Gastroesophageal sphincter (tissue), 4 donors: ENCODE measurements at places on chromosomes 2 and 18. TPM values are rescaled to one million over a fixed set of nuclear protein-coding genes. Genes with fewer than 3 reads are reported as not detected.

- no peak for ATAC-seq
These were observed 208.0 kb downstream of the RBM43 start for GRCh38 chr2:151053661-151053990.

DNA sequence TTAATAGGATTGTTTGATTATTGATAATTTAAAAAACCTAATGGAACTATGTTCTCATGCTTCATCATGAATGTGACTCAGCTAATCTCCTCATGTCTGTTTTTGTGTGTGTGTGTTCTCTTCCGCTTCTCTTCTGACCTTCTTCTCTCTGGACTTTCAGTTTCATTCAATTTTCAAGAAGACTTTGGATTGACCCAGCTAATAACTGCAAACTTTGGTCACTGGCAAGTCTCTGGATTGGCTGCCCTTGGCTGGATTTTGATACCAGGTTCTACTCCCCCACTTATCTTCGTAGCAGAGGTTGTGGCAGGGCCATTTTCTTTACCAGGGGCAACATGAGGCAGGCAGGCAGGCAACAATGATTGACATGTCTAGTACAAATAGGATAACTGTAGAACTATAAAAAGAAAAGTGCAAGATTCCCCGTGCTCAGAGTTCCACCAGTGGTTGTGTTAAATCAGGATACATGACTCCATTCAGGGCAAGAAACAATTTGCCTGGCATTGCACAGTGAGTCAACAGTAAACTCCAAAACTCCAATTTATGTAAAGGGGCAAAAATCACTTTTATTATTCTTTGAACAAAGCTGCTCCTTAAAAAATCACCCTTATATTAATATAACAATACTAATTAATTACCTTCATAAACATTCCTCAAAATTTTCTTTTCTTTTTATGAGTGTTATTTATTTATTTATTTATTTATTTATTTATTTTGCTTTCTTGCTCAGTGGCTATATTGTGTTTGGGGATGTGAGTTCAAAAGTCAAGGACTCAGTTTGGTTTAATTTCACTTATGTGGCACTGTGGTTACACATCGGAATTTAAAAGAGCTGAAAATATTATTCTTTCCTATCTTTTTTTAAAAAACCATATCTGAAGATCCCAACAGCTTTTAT is 167.6 kb downstream of the RND3 start:
- no peak for ATAC-seq

DNA sequence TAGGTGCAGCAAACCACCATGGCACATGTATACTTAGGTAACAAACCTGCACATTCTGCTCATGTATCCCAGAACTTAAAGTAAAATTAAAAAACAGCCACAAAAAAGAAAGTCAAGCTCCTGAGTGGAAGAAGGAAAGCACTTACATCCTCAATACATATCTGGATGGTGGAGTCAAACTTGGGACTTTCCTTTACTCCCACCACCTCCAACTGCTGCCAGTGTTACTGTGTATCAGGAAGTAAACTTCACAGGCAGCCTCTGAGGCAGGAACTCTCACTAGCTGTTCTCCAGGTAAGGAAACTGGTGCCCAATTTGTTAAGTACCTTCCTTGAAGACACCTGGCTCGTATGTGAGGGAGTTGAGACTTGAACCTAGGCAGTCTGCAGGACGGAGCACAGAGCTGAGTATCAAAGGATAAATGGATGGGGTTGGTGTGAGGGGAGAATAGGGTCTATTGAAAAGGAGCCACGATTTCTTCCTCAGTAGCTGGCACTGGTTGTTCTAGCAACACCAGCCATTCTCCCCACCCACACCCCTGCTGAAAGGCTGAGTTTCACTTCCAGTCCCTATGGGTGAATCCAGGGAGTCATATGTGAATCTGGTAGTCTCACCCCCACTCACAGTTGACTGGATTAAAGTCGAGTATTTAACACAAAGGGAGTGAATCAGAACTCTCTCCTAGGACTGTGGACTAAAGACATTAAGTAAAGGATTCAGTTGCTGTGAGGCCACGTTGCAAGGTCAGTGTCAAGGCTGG is 50.0 kb upstream of the GPR39 start:
- ATAC-seq: no peak

- ATAC-seq: no peak
These were observed 67.2 kb upstream of the LRPPRC start for GRCh38 chr2:44063033-44063432.

- no peak for ATAC-seq
These were observed 38.2 kb downstream of the CRIM1 start for GRCh38 chr2:36393738-36394256.

DNA sequence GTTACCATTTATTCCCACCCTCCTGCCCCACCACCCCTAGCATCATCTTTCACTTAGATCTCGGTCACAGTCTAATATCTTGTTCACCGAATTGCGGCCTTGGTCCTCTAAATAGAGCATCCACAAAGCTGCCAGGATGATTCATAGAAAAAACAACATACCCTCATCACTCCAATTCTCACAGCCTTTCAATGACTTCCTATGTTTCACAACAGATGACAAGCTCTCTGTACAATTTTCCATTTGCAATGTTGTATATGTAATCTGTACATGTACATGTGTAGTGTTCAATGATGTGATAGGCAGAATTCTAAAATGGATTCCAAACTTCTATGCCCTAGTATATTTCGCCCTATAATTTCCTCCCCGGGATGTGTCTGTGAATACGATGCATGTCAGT is 675.6 kb upstream of the CELF4 start:
- no peak for ATAC-seq

DNA sequence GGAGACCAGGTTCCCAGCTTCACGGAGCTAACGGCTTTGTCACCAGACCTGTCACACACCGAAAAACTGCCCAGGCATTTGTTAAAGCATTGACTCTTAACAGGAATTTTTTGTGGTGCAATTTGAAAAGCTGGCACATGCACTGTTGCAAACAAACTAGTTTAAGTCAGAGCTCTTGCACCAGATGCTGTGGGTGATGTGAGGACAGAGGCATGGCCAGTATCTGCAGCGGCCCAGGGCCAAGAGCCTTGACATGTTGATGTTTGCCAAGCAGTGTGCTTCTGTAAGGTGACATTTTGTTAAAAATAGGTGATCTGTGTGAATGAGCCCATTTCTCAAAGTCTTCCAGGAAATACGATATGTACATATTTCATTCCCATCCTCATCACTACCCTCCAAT is 142.5 kb downstream of the MTCL1 start:
- ATAC-seq: peak; percentile 34

Gene RNF152
- 11.2 TPM for total RNA-seq

DNA sequence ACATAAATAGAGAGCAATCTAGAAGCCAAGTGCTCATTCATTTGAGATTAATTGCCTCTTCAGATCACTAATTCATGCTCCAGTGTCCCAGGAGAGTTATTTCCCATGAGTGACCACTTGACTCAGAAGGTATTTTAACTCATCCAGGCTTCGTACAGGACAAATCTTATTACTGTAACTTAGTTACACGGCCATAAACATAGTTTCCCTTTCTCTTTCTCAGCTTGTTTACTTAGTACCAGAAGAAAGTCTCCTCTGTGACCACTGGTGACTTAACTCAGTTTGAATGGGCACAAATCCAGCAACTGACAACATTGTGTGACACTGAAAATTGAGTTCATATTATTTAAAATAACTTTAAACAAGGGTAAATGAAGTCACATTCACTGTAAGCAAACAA is 25.3 kb downstream of the MMADHC start:
- ATAC-seq: no peak

- no peak for ATAC-seq
These were observed 91.3 kb downstream of the FAM117B start for GRCh38 chr2:202726070-202726469.

- ATAC-seq: no peak
These were observed 46.2 kb upstream of the ELOA2 start for GRCh38 chr18:47081578-47081977.

GRCh38 chr2:154386186-154386585 is 312.3 kb upstream of the KCNJ3 start:
- no peak for ATAC-seq

Gene LTBP1
- 447 TPM for total RNA-seq

DNA sequence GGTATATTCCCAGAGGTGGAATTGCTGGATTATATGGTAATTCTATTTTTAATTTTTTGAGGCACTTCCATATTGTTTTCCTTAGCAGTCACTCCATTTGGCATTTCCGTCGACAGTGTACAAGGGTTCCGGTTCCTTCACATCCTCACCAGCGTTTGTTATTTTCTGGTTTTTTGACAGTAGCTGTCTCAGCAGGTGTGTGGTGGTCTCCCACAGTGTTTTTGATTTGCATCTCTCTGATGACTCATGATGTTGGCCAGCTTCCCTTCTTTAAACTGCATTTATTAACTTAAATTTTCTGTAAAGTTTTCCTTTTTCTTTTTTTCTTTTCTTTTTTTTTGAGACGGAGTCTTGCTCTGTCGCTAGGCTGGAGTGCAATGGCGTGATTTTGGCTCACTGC is 19.7 kb downstream of the SH3BP4 start:
- no peak for ATAC-seq

Gene PRSS56
- not detected for total RNA-seq

DNA sequence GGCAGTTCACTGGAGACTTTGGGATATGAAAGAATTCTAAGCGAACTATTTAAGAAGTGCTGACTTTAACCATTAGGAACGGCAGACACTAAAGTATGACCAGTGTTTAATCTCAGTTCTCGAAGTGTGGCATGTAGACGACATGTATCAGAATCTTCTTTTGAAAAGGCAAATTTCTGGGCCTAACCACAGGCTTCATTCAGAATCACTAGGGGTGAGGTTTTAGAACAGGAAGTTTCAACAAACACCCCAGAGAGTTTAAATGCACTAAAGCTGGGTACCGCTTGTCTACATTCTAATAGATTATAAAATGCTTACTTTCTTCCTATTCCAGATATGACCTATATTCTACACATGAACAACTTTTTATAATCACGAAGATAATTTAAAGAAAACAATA is 180.3 kb downstream of the ANKRD44 start:
- ATAC-seq: no peak

DNA sequence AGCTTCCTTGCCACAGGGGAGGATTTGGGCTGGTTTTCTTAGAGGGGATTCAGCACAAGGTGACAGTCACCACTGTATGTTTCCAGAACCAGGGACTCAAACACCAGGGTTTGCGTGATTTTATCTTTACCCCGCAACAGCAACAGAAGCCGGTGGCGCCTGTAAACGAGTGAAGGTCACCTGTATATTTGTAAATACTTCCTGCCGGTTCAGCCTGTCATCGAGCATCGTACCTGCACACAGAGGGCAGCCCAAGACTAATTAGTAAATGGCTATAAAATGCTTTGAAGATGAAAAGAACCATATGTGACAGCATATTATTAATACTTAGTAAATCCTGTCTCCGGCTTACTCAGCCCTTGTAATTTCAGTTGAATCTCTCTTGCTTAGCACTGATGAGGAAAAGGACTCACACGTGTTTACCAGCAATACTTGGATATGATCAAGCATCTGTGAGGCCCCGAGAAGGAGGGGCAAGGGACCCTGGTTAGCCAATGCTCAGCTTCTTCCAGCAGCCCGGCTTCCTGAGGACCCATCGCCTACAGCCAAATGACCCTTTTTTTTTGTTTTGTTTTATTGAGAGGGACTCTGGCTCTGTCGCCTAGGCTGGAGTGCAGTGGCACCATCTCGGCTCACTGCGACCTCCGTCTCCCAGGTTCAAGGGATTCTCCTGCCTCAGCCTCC is 51.3 kb upstream of the FOSL2 start:
- no peak for ATAC-seq

Gene ELOA2
- total RNA-seq: not detected

GRCh38 chr2:145741181-145741580 is 1221.3 kb upstream of the ZEB2 start:
- no peak for ATAC-seq

Gene ERMN
- total RNA-seq: not detected

DNA sequence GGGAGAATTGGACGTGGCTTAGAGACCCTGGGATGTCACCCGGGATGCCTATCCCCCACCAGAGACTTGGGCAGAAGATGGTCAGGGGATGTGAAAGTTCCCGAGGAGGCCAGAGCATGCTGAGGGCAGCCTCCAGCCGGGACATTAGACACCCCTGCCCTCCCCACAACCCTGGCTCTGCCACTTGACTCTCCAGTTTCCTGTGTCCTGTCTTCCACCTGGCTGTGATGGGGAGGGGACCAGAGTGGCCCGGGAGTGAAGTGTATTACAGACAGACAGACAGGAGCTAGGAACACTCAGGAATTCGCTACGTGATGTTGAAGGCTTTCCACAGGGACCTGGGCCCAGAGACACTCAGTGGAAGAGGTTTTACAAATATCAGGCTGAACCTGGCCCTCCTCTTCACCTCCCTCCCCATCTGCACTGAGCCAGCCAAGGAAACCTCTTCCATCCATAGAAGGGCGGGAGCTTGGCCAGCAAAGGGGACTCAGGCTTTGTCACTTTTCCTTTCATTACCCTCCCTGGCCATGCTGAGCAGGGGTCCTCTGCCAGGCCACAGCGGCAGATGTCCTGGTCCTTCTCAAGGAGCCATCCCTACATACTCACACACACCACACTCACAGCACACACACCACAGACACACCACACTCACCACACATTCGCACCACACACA is 60.7 kb downstream of the SDC1 start:
- ATAC-seq: no peak

Gene PSMG2
- total RNA-seq: 82.3 TPM

DNA sequence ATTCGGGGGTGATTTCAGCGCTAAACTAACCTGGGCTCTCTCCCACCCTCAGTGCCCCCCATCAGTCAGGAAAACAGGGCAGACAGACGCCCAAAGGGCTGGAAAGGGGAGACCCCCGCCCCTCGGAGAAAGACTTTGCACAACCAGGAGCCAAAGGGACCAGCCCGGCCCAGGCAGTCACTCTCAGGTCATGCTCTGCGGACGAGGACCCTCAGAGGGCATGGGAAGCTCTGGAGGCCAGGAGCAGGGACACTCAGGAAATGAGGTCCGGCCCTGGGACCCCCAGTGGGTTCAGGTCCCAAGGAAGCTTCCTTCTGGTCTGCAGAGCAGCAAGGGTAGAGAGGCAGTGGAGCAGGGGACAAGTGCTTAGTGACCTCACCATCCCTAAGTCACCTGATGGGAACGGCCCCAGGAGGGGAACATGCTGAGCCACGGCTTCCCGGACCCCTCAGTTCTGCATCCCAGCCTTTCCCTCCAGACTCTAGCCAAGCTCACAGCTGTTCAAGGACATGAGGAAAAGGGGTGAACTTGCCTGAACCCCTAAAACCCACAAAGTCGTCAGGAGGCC is 88.0 kb upstream of the GPC1 start:
- ATAC-seq: no peak

- peak; percentile 78 for ATAC-seq
These were observed 80.1 kb upstream of the MAP3K20 start for GRCh38 chr2:172995323-172996244.

Gene CRYGC
- not detected for total RNA-seq

- no peak for ATAC-seq
These were observed 1.1 kb downstream of the SH3RF3 start for GRCh38 chr2:109129921-109130722.

- no peak for ATAC-seq
These were observed 42.6 kb downstream of the TTR start for GRCh38 chr18:31634331-31634713.

Gene FBLN7
- 1.1 TPM for total RNA-seq

DNA sequence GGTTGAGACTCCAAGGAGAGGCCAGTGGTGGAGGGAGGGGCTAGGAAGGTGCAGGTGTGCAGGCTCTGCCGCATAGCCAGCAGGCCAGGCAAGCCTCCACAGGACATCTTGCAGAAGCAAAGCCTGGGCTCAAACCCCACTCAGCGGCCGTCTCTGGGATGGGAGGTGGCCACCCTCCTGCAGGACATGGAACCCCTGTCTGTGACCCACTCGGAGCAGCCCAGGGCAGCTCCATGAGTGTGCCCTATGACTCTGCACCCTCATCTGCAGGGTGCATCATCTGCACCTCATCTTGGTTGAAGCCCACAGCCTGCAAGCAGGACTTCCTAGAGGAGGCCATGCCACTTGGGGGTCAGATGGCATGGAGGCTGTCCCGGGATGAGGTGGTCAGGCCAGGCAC is 46.3 kb downstream of the GPC1 start:
- ATAC-seq: no peak
